Stimulated activated CD4-positive, alpha-beta T cell treated with anti-CD3 and anti-CD28 coated beads, Interleukin-15, amount 100 ng/mL, for 1 hour (primary cell): ENCODE measurements at places on chromosomes 6 and 20.

GRCh38 chr6:154491567-154492470 is 18.7 kb downstream of the CNKSR3 start:
- no peak for DNase-seq

GRCh38 chr20:3255728-3256127 is 16.7 kb upstream of the SLC4A11 start:
- DNase-seq: no peak

- DNase-seq: no peak
These were observed 49.6 kb upstream of the PHIP start for GRCh38 chr6:79127660-79128059.

DNA sequence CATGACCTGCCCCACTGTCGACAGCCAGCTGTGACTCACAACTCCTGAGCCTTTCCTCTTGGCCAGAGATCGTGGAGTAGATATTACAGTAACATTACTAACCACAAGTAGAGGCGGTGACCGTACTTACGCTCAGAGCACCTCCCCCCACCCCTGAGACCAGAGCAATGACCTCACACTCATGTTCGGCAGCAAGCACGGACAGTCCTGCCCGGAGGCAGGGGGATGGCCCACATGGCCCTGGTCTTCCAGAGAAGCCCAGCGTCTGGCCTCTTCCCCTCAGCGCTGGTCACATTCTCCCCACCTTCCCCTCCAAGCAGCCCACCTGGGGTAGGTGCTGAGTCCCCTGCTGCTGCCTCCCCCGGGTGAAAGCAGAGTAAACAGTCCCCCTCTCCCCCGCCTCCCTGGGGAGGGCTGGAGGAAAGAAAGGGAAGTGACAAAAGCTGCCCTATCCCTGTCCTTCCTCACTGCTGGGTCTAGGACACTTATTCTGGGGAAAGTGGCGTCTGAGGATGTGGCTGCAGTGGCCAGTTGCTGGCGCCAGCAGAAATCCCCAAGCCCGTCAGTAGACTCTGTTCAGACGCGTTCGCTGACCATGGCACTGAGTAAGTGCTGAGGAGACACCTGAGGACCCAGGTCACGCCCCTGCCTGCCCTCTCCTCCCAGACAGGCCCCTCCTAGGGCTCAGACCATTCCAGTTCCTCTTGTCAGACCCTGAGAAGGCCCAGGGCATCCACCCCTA is 68.5 kb downstream of the MRPL14 start:
- no peak for DNase-seq

- no peak for DNase-seq
These were observed 24.3 kb upstream of the CDYL start for GRCh38 chr6:4751823-4752464.

- DNase-seq: no peak
These were observed 1.5 kb upstream of the TUBB2B start for GRCh38 chr6:3228771-3229565.

GRCh38 chr6:134447883-134448387 is 130.0 kb upstream of the SGK1 start:
- no peak for DNase-seq

DNA sequence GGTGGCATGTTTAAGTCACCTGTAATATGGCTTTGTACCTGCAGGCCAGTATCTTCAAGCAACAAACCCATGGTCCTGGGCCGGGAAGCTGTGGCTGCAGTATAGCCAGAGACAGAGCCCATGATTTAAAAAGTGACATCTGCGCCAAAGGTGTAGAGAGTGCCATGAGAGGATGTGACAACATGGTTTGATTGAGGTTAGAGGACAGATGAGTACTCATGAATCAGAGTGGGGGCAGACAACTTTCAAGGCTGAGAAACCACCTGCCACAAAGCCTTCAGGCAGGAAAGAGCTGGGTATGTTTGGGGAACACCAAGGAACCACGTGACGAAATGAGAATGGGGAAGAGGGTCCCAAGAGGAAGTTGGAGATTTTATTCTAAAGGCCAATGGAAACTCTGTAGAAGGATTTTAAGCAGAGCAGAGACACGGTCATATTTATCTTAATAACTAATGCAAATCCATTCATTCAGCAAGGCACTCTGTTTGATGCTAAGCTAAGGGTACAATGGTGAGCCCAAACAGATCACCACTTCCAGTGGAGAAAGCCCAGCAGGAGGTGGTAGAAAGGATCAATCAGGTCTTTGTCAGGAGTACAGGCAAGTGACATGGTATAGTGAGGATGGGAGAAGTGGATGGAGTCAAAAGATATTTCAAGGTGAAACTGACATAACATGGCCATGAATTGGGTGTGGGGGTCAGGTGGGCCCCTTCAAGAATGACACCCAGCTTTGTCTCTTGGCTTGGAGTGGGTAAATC is 3.4 kb upstream of the MICAL1 start:
- DNase-seq: no peak

- no peak for DNase-seq
These were observed 212.0 kb downstream of the CLVS2 start for GRCh38 chr6:123207967-123208510.

DNA sequence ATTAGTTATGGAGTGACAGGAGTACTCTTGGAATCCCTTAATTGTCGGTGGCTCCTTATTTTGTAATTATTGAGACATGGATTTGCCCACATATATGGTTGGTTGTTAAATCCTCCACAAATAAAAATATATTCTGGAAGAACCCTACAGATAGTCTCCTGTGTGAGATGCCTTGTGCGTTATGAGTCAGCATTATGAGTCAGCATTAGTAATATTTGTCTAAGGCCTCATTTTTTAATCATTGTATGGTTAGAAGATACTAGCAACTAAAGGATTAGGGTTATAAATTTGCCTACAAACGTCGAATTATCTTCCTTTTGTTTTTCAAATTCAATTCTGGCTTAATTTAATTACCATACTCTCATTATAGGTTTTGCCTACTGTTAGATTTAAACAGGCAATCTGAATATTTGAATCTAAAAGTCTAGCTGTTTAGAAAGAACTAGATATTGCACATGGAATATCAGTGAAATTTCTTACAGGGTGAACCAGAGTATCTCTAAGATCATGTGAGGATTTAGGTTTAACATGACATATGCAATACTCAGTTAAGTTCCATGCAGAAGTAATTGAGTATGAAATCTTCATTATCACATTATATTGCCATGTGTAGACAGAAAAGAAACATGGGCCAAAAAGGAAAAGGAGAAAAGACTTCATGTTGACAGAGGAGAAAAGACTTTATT is 5.9 kb downstream of the C6orf58 start:
- DNase-seq: no peak

DNA sequence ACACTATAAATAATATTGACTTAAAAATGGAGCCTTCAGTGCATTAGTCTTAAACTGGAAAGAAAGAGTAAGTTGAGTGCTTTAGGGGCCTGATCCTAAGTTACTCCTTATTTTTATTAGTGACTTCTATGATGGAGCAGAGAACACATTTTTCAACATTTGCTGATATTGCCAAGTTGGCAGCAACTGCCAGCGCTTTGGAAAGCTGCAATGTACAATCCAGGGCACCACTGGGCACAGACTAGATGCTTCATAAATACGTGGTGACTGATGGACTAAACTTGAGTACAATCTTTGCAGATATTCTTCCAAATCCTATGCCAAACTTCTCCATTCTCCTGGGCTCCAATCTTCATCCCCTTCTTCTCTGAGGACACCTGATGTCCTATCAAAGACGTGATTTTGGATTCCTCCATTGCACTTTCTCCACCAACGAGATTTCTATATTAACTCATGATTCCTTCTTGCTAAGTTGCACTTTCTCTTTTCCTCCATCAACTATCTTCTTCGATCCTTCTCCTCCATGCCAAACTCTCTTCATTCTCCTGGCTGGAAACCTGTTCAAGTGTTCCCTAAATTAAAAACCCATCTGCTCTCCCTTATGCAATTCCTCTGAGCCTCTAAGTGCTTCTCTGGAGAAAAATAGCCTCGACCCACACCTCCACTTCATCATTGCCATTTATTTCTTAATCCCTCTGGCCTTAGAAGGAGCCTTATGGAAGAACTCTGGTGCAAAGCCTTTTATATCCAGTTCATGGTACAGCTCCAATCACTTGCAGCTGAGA is 28.5 kb upstream of the PAK5 start:
- no peak for DNase-seq

DNA sequence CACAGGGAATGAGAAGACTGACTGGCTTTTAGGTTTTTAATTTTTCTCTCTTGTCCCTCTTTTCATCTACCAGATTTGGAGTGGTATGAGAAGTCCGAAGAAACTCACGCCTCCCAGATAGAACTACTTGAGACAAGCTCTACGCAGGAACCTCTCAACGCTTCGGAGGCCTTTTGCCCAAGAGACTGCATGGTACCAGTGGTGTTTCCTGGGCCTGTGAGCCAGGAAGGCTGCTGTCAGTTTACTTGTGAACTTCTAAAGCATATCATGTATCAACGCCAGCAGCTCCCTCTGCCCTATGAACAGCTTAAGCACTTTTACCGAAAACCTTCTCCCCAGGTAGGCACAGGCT is 644 bp downstream of the MAD2L1BP start:
- DNase-seq: no peak

DNA sequence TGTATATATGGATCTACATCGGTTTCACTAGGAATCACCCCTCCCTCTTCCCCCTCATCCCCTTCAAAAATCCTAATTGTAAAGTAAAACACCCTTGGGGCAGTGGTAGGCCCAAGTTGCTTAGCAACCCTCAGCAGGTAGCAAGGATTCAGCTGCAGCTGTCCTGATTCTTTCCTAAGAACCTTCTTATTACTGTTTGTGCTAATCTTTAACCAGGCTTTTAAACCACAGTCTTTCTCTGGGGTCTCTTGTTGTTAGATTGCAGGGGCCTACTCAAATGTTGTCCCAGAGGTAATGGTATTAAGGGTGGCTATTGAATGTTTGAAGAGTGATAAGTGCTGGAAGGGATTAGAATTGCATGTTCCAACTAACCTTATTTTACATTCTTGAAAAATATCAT is 46.4 kb downstream of the PRL start:
- no peak for DNase-seq

DNA sequence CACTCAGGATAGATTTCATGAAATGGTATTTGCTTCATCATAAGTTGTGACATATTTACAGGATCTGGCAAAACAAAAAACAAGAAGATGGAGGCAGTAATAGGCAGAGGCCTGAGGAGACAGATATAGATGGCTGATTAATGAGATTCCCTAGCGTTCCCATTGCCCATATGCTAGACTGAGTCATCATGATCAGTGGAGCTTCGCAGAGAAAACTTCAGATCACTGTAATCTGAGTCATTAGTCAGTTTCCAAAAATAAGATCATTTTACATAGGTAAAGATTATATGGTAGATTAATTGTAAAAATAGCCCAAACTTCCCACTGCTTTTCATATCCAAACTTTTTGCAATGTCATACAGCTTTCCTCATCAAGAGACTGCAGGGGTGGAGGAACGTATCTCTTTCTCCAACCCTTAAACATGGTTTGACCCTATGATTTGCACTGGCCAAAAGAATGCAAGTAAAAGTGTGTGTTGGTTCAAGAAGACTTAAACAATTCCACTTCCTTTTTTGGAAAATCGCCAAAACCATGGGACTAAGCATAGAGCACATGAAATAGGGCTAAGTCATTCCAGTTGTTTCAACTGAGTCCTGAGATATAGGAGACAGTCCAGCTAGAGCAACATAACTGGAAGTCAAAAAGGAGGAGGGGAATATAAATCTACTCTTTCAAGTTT is 626.0 kb downstream of the RNF144B start:
- DNase-seq: no peak

DNA sequence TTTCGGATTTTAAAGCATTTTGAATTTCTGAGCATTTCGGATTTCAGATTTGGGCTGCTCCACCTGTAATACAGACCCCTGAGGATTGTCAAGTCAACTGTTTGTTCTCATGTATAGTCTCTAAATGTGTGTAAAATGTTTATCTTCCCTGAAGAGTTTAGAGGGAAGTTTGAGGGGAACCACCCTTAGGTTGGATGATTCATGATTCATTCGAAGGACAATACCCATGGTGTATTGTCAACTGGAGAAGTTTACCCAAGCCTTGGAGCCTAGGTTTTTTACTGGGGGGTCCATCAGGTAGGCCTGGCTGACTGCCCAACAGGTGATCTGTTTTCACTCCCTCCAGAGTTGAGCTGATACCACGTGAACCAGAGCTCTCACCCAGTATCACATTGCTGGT is 18.9 kb downstream of the GSTA4 start:
- no peak for DNase-seq

DNA sequence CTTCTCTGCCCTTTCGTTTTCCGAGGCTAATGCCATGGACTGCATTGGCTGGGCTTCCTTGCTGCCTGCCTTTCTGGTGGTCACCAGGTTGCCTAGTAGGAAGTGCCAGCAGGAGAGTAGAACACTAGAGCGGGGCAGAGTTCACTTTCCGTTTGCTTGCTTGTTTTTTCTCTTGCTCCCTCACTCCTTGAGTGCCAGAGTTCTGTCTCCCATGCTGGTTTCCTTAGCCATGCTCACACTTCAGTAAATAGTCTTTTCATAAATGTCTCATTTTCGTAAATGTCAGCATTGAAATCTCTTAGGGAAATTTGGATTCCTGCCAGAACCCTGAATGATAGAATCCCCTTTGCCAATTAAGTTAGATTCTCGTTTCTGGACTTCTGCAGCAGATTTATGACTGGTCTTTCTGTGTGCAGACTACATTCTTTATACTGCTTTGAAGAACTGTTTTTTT is 63.9 kb downstream of the FAM83B start:
- no peak for DNase-seq

- DNase-seq: no peak
These were observed 58.5 kb downstream of the SCAF8 start for GRCh38 chr6:154791556-154792317.

DNA sequence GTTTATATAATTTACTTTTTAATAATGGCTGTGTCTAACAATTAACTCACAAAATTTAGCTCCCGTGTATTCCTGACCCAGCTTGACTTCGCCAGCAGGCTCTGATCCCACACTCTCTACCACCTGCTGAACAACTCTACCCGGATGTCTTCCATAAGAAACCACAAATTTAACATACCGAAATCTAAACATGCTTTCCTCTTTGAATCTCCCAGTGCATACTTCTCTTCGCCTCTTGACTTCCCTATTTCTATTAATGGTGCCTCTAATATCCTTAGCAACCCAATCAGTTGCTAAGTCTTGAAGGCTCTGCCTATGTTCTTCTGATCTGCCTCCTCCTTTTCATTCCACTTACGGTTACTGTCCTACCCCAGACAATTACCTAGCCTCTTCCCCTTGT is 4.6 kb upstream of the MYB start:
- no peak for DNase-seq

DNA sequence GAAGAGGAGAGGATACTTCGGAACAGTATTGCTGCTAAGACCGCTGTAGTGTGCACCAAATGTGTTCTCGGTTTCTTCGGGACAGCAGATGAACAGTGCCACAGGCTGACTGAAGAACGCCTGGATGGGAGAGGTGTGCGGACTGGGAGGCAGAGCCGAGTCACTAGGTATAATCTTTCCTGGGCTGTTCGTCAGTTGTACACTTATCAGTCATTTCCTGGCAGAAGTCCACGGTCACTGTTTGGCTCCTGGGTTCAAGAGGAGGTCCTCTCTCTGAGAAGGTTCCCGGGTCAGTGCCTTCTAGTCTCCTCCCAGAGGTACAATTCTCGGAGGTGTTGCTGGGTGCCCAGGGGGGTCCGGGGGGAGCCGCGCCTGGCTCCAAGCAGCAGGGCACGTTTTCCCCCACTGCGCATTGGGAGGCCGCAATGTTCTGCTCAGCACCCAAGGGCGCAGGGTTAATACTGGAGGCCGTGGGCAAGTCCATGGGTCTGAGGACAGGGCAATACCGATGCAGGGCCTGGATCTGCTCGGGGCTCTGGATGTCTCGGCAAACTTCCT is 38.1 kb downstream of the GJA10 start:
- no peak for DNase-seq

GRCh38 chr6:149480502-149481280 is 4.1 kb downstream of the ZC3H12D start:
- DNase-seq: no peak
